Epithelial cell of proximal tubule (primary cell): ENCODE measurements at places on chromosomes 2 and 18.

DNA sequence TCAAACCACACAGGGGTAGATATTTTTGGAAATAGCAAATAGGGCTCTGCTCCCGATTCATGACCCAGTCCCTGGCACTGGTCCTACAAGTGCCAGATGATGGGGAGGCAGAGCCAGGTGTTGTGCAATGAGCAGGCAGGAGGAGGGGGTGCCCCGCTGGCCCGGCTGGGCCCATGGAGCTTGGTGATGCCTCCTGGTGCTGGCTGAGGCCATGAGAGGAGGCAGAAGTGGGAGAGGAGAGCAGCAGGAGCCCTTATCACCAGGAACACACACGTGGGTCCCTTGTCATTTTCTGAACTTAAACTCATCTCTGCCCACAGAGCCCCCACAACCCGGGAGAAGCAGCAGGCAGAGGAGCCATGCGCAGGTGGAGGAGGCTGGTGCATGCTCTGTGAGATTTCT, 90.5 kb upstream of the MAPK4 start:
- no peak for DNase-seq

DNA sequence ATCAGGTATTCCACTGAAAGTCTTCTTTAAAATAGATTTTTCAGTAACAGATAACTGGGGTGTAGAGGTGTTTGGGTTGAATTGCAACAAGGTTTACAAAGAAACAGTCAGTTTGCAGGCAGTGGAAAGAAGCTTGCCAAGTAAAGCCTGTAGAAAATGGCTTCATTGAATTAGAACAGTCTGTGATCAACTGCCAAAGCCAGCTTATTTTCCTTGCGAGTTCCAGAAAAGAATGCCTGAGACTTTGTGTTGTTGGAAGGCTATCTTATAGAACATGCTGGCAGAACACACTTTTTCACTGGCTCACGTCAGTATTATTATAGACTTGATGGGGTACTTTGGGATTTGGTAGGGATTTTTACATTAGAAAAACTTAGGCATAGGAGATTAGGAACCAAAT, 601.0 kb downstream of the XIRP2 start:
- no peak for DNase-seq

- DNase-seq, result peak; percentile 98
Measured at GRCh38 chr18:3688690-3689089, 238.7 kb downstream of the TGIF1 start.

GRCh38 chr18:14975431-14975830, 227.5 kb downstream of the ANKRD30B start:
- no peak for DNase-seq

- no peak for DNase-seq
Measured at GRCh38 chr2:84879584-84880394, 1.1 kb downstream of the TRABD2A start.

GRCh38 chr2:62415019-62415431, 91.0 kb downstream of the TMEM17 start:
- DNase-seq, result no peak

GRCh38 chr2:75007819-75008218, 49.4 kb downstream of the POLE4 start:
- no peak for DNase-seq

- no peak for DNase-seq
Measured at GRCh38 chr2:211351987-211352386, 795.6 kb downstream of the CPS1 start.

GRCh38 chr18:45751766-45752165, 27.8 kb downstream of the SLC14A1 start:
- no peak for DNase-seq

GRCh38 chr2:218273908-218274249, 3.6 kb downstream of the PNKD start:
- DNase-seq, result no peak

GRCh38 chr2:64627860-64628841, 25.6 kb downstream of the SERTAD2 start:
- no peak for DNase-seq

DNA sequence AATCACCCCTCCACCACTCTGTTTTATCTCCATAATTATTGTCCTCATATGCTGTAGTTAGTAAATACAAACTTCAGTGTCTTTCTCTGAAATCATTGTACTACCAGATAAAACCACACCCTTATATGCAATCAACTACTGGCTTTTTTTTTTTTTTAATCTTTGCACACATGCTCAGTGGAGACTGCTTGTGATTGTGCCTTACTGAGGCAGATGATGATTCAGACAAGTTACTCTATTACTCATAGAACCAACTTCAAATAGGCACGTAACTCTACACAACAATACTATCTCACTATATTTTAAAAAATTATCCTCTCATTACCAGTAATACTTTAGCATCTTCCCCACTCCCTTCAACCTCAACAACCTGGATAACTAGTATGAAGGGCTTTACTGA, 1278.4 kb upstream of the PIK3C3 start:
- DNase-seq, result no peak

GRCh38 chr2:23526114-23526513, 141.1 kb downstream of the KLHL29 start:
- no peak for DNase-seq

DNA sequence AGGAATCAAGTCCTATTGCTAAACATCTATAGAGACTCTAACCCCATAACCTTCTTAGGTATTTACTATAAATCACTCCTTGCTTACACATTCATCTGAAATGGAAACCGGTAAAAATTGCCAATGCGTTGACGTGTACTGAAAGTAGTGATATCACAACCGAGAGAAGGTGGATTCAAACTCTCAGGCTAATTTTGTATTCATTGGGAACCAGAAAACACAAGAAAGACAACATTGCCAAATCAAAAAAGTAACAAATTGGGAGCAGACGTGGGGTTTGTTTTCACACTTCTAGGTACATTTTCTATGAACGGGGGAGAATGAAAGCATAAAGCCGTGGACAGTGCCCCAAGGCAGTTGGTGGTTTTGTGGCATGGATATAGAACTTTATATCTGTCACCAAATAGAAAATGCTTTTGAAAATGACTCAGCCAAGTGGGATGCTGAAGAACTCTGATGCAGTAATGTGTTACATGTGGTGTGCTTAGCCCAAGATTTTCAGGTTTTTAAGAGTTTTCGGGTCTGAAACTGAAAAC, 155.1 kb upstream of the RASGRP3 start:
- DNase-seq, result no peak

- no peak for DNase-seq
Measured at GRCh38 chr2:2656115-2657011, 325.3 kb upstream of the MYT1L start.

DNA sequence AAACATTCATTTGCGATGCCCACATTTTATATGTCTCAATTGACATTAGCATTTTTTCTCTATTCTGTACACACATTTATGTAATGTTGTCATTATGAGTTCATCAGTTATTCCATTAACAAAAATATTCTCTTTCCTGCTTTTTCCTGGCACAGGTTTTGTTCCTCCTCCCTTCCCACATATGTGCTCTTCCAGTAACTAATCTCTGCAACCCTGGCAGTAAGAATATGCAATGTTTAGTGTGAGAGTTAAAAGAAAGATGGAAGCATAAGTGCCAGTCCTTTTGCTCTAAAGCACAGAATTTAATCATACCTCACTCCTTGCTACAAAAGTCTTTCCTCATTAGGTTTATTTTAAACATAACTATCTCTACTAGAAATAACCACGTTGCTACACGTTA, 155.8 kb upstream of the ERBB4 start:
- no peak for DNase-seq

- no peak for DNase-seq
Measured at GRCh38 chr2:31341351-31341750, 73.2 kb downstream of the XDH start.

DNA sequence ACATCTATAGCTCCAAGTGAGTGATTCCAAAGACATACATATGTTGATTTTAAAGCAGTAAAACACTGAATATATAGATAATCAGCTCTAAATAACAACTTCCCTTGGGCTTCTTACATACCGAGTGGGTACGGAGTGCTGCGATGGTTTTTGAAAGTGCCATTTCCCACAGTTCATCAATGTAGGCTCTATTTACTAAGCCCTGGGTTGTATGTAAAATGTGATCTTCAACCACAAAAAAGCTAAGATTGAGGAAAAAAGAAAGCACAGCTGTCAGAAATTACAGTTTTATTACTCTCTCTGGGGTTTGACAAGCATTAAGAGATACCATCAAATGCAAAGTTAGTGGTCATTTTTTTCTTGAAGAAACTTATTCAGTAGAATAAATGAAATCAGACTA, 312.8 kb downstream of the EXOC6B start:
- no peak for DNase-seq

DNA sequence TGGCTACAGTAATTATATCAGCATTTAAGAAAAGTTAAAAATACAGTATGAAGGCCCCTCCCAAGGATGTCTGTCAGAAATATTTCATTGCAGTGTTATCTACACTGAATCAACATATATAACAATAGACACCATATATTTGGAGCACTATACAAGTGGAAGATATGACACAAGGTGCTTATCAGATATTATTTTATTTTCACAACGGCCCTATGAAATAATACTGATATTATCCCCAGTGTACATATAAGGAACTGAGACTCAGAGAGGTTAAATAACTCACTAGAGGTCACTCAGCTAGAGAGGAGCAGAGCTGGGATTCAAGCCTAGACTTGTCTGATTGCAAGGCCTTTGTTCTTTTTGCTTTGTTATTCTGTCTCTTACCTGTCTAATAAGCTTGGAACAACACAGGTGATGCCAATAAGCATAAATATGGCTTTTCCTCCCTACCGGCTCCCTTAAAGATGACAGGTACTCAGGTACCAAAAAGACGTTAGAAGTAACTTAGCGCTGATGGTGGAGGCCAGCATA, 4.7 kb upstream of the SLC40A1 start:
- no peak for DNase-seq

GRCh38 chr18:61612517-61612916, 279.3 kb downstream of the CDH20 start:
- DNase-seq, result no peak

DNA sequence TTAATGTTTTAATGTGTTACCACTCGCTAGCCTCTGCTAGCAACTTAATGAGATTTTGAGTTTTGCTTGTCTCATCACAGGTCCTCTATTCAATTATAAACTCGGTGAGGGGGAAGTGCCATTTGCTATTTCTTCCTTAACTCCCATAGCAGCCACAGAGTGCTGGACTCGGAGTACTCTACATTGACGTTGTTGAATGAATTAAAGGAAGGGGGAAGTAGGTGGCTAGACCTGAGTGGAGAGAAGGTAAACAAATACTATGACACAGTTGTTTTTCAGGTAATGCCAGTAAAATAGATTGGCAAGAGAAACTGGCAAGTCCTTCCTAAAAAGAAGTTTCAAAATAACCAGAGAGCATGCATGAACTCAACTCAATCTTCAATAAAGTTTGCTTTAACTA, 339.3 kb downstream of the HRH4 start:
- DNase-seq, result no peak

DNA sequence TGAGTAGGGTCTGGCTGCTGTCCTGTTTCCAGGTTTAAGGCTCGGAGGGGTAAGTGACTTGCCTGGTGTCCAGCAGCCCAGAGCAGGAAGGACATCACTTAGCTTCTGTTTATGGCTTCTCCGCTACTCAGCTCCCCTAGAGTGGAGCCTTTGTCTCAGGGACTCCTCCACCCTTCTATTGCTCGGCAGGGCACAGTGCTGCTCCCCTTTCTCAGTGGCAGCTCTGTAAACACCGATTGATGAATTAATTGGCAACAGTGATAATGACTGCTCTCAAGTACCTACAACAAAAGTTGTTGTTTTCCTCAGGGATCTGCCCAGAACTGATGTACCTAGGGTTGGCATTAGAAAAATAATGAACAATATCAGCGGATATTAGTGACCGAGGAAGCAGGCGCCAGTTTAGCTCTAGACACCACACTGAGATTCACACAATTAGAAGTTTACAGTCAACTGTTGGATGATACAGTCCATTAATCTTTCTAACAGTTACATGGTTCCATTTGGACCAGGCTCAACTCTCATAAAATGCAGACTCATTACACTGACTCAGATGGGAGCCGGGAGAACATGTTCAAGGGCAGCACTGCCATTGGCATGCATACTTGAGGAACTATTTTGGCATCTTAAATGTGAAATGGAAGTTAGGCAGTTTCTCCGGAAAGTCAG, 265.7 kb downstream of the MTX2 start:
- DNase-seq, result peak; percentile 66

- DNase-seq, result no peak
Measured at GRCh38 chr18:74797577-74798151, 200.0 kb downstream of the ZNF407 start.

- no peak for DNase-seq
Measured at GRCh38 chr2:232609607-232610006, 23.8 kb upstream of the EFHD1 start.

GRCh38 chr18:44187090-44187489, 493.6 kb upstream of the SETBP1 start:
- no peak for DNase-seq

- no peak for DNase-seq
Measured at GRCh38 chr18:49638209-49638785, 76.4 kb downstream of the LIPG start.

DNA sequence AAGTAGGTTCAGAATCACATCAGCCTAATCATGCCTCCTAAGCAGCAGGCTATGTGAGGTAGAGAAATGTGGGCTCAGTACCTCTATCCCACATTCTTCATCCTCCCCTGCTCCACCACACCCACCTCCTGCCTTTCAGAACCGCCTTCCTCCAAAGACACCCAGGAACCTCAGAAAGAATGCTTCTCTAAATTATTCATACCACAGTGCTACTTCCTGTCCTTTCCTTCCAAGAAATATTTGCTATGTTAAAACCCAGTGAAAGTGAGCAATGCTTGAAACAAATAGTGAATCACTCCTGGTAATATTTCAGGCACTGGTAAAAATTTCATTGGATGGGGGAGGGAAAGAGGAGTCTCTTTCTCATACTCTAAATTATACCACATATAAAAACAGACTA, 24.0 kb upstream of the CREB1 start:
- peak; percentile 52 for DNase-seq

DNA sequence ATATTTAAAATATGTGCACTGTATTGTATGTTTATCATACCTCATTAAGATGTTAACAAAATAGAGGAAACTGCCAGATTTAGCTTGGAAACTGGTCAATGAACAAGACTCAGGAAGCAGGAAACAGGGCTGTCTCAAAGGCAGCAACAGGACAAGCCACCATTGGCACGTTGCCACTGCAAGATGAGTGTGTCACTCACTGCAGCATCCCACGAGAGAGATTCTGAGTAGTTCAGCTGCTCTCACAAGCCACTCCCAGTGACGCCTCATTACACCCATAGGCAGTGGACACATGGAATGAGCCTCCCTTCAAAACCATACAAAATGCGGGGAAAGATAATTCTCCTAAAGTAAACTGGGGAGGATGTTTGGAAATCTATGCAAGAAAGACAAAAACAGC, 181.9 kb upstream of the DLGAP1 start:
- no peak for DNase-seq
